ENCODE measurements at places on chromosomes 6 and 20.

DNA sequence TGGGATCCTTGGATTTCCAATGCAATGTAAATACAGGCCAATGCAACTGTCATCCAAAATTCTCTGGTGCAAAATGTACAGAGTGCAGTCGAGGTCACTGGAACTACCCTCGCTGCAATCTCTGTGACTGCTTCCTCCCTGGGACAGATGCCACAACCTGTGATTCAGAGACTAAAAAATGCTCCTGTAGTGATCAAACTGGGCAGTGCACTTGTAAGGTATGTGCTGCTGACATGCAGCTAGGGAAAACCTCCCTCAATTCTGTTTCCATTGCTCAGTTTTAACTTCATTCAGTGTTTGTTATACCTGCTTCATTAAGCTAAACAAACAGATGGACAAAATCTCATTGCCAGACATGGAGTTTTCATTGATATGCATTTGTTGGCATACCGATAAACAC, 397.1 kb downstream of the ARHGAP18 start:
- H3K27ac ChIP-seq = no peak overlapping the region
- peaks cover 22% of the 10 kb centered on the region for H3K36me3 ChIP-seq
- H3K4me3 ChIP-seq = no peak overlapping the region
- H3K4me1 ChIP-seq = peaks cover 29% of the 10 kb centered on the region
- H3K27me3 ChIP-seq = peaks cover 14% of the 10 kb centered on the region

DNA sequence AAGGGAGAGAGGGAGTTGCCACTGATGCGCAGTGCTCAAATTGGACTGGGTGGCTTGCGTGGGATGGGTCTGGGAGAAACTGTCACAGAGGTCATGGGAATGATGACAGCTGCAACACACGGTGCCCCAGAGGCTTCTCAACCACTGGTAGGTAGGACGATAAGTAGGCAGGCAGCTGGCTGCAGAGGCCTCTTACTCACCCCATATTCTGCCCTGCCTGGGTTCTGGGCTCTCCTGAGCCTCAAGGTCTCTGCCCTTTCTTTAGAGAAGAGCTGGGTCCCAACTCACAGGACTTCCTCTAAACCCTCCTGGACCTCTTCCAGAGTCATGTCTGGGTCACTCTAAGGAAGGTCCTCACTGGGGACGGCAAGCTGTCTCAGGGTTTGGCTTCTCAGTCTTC, 37.2 kb upstream of the RNF24 start:
- H3K27ac ChIP-seq = no peak overlapping the region
- peaks cover 25% of the 10 kb centered on the region for H3K27me3 ChIP-seq
- H3K36me3 ChIP-seq = no peaks in the 10 kb centered on the region
- H3K4me3 ChIP-seq = no peak overlapping the region
- H3K4me1 ChIP-seq = peaks cover 7% of the 10 kb centered on the region
- DNase-seq = no peak

DNA sequence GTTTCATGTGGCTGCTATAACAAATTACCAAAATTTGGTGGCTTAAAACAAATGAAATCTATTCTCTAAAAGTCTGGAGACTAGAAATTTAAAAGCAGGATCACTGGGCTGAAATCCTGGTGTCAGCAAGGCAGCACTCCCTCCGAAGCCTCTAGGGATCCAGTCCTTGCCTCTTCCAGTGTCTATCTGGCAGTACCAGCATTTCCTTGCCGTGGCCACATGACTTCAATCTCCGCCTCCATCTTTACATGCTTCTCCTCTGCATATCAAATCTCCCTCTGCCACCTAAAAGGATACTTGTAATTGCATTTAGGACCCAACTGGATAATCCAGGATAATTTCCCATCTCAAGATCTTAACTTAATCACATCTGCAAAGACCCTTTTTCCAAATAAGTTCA, 30.2 kb downstream of the ARHGAP18 start:
- H3K27ac ChIP-seq = no peak overlapping the region
- H3K4me3 ChIP-seq = no peak overlapping the region
- DNase-seq = no peak

GRCh38 chr6:4264081-4264480, 128.7 kb upstream of the ECI2 start:
- no peak for DNase-seq
- no peak overlapping the region for H3K4me3 ChIP-seq
- peaks cover 2% of the 10 kb centered on the region for H3K4me1 ChIP-seq
- H3K27ac ChIP-seq = no peak overlapping the region
- no peaks in the 10 kb centered on the region for H3K36me3 ChIP-seq

- no peak for DNase-seq
- peaks cover 12% of the 10 kb centered on the region for H3K4me1 ChIP-seq
- peaks cover 7% of the 10 kb centered on the region for H3K36me3 ChIP-seq
- H3K4me3 ChIP-seq = no peak overlapping the region
- no peak overlapping the region for H3K27ac ChIP-seq
Observed at GRCh38 chr6:63149730-63150129, 61.5 kb upstream of the FKBP1C start.
